ENCODE measurements at places on chromosomes 3 and 15.

DNA sequence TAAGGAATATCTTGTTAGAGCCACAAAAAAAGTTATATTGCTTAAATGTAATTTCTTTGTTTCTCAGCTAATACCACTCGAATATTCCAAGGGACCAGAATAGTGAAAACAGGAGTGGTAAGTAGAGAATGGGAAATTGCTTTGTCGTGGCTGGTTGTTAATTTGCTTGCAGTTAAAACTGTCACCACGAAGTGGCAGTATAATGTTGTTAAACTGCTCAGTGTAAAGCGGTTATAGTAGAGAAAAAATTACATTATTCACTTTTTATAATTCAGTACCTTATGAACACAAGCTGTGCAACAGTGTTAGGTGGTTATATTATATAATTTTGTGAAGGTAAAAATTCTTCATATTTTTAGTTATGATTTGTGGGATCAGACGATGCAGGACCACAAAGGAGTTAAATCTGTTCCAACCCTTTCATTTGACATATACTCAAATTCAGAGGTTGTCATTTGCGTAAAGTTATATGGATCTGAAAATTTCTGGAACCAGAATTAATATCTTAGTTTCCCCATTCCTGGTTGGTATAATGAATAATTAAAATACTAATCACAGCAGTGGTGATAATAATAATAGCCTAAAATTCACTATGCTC is 171.8 kb downstream of the FEZF2 start:
- DNase-seq: no peak

DNA sequence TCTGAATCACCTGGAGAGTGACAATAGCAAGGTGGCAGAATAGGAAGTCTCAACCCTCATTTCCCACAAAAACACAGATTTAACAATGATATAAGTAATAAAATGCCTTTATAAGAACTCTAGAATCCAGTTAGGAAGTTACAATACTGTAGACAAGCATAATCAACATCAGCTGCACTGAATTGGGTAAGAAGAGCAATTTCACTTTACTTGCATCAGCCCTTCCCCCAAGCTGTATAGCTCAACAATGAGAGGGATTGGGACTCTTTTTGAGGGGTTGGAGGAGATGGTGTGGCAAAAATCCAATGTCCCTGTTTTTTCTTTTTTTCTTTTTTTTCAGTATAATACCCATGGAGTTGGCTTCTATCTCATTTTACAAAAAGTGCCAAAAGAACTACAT is 63.1 kb downstream of the SERP1 start:
- DNase-seq: no peak

DNA sequence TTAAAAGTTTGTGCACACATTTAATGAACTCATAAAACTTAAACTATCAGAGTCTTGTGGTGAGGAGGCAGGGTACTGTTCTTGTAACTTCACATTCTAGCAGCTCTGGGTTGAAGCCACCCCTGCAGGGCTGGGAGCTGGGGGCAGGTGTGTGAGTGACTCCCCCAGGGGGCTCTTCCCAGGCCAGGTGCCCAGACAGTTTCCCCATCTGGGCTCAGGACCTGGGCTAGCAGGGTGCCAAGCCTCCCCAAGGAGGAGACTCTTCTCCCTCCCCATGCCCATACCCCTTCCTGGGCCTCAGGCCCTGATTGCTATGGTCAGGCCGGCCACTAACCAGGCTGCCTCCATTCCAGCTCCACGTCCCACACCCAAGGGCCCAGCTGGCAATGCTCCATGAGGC is 22.0 kb upstream of the CHCHD6 start:
- DNase-seq: no peak

GRCh38 chr3:27840807-27841594 is 118.9 kb upstream of the EOMES start:
- no peak for DNase-seq

DNA sequence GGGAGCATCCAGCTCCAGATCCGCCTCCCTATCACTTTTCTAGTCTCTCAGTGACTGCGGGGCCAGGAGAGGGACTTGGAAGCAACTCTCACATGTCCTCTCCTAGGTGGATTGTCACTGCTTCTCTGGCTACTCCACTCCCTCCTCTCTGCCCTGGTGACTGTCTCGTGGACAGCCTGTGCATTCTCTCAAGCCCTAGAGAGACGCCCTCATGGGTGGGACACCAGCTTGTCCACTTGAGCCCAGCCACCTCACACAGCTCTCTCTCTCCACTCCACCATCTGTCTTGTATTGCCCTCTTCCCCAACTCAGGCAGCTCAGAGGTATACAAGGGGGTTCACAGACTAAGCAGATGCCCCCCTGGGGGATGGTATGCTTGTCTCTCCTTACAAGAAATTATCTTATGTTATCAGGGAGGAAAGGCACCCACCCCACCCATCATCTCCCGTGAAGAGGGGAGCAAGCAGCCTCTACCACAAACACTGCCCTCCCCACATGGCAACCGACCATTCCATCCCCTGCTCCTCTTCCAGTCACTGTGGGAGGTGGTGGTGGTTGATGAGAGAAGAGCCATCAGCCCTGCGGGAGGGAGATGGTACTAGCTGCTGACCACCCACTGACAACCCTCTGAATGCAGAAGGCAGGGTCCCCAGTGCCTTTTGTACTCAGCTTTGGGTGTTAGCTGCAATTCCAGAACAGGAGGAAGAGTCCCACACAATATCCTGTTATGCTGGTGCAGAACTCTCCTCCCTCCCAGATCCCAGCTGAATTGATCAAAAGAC is 15.5 kb upstream of the LOXL1 start:
- DNase-seq: no peak

GRCh38 chr3:816605-817004 is 276.2 kb upstream of the CNTN6 start:
- no peak for DNase-seq

- DNase-seq: no peak
These were observed 142.9 kb upstream of the NR2F2 start for GRCh38 chr15:96187341-96188305.

- no peak for DNase-seq
These were observed 181.3 kb upstream of the EIF1B start for GRCh38 chr3:40128166-40128565.

DNA sequence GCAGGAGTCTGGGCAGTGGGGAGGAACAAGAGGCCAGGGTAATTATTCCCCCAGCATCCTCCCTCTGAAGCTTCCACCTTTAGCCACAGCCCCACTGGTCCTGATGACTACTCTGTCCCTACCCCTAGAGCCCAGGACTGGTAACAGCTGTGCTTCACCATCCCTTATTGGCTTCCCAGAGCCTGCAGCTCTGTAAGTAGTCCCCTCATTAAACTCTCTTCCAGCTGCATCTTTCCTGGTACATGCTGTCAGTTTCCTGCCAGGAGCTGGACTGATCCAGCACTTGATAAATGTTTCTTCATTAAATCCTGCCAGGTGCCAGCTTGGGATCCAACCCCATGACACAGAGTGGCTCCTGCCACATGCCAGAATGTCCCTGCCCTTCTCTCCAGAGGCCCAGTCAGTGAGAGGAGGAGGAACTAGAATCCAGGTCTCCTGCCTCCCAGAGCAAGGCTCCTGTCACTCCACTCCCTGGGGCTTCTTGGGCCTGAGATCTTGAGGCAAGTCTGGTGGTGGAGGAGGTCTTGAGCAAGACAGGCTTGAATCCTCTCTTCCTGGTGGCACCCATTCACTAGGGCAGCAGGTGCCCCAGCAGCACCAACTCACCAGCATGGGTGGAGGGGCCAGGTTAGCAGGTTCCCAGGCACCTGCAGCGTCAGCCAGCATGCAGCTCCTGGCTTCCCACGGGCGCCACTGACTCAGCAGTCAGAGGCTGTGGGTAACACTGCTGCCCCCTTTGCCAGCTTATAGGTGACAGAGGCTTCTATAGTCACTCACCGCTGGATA is 27.6 kb downstream of the FBXW12 start:
- DNase-seq: no peak

GRCh38 chr3:73716418-73716817 is 91.7 kb upstream of the PDZRN3 start:
- DNase-seq: no peak

DNA sequence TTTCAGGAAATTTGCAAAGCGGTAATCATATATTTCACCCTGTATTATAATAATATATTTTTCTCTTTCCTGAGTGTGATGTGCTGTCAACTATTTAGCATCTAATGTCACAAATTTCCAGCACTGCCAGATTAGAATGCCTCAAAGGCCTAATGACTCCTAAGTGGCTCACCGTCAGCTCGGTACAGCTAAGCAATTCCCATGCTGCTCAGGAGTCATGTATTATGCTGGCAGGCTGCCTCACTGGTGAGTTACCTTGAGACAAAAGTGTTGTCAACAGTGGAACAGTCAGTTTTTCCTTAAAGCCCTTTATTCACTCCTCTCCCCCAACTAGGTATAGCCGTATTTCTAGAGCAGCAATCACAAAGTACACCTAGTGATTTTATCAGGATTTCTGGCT is 83.6 kb downstream of the NSUN3 start:
- no peak for DNase-seq

DNA sequence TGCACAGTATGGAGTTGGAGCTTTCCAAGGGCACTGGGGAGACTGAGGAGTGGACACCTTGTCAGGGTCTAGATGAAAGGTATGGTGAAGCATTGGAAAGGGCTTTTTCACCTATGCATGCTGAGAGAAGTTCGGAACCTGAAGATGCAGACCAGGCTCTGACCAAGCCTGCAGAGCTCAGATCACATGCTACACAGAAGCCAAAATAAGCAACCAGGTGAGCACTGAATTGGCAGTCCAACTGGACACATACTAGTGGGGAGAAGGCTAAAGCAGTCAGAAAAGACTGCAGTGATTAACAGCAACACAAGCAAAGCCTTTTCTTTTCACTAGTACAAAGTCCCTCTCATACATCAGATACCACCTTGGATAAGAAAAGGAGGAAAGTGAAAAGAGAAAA is 238.3 kb upstream of the PLSCR5 start:
- no peak for DNase-seq

DNA sequence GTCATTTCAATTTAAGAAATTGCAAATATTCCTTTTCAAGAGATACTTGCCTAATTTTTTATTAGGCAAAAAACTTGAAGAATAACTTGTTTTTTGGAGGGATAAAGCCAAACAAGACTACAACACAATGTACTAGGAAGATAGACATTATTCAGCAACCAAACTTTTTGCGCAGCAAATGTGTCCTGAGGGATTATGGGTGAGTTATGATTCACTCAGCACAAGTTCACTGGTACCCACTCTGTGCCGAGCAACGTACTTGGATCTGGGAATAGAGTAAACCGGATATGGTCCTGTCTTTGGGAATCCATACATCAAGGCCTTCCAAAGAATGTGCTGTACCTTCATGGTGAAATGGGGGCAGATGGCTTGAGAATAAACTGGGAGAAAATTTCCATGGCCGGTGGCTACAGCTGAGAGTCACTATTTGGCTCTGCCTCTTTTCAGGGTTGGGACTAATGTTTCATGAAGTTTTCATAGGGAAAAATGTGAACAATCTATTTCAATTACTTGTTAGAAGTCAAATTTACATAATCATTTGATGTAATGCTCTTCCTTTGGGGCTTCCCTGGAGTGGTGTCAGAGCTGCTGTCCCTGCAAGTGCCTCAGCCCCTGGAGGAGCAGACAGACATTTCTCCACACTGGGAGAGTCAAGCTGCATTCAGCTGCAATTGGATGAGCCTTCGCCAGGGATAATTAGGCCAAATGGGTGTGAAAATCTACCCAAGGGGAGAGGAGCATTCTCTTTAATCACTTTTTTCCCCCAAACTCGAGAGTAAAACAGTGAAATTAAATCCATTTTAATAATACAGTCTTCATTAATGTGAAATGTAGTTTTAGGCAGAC is 315.2 kb downstream of the CLSTN2 start:
- no peak for DNase-seq

DNA sequence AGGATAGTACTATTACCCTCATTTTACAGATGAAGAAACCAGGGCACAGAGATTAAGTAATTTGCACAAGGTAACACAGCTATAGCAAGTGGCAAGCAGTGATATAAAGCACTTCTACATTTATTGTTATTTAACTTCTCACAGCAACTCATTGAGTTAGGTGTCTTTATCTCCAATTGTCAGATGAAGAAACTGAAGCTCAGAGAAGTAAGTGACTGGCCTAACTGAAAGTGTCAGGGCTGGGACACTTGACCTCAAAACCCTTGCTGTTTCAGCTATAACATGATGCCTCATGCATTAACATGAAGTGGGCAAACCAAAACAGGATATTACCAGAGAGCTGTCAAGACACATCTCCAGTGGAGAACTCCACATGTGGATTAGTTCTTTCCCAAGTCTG is 65.8 kb upstream of the LEKR1 start:
- DNase-seq: no peak

DNA sequence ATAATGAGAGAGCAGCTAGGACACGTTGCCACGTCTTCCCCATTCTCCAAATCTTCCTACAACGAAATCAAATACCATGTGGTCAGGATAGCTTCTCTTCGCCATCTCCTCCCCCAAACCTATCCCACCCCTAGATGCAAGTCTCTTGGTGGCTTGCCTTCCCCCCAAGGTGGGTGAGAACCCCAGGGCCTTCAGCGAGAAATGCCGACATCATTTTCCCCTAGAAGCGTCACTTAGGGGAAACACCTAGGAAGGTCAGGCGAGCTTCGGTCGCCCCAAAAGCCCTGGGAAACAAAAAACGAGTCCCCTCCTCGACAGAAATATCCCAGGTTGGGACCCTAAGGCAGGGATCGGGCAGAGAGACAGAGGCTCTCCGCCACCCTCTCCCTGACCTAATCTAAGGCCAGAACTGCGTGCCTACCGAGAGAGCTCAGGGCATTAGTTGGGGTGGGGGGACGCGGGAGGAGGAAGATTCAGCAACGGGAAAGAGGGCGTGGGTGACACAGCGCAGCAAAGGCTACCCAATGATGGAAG is 502 bp downstream of the DPH3 start:
- DNase-seq: no peak

DNA sequence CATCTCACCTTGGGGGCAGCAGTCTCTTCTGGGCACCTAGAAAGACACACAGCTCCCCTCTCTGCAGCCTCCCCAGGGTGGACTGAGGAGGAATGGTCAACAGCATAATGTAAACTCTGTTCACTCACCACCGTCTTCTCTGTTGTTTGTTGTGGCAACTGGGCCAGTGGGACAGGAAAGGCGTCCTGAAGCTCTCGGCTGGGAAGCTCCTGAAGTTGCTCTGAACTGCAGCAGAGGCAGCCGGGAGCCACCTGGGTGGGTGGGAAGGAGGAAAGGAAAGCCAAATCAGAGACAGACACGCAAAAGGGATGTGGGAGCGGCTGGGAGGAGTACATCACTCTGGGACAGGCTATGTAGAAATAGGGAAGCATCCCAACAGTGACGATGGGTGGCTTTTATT is 52.7 kb downstream of the MYLK start:
- no peak for DNase-seq

DNA sequence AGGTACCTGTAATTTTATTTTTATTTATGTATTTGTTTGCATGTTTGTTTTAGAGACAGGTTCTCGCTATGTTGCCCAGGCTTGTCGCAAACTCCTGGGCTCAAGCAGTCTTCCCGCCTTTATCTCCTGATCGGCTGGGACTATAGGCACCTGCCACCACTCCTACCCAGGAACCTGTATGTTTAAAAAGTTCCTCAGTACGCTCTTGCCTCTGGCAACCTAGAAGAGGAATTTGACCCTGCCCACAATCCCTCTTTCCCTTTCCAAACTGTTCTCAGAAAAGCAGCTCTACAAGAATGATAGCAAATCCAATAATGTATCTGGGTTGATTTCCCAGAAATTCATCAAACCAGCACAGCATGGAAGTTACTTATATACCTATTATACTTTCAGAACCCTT is 20.9 kb upstream of the PHLDB2 start:
- no peak for DNase-seq

GRCh38 chr3:25826510-25826909 is 36.6 kb downstream of the OXSM start:
- no peak for DNase-seq

Data from GOT3 (cell line).